ENCODE measurements at places on chromosomes 16 and 17. TPM values are rescaled to one million over a fixed set of nuclear protein-coding genes. Genes with fewer than 3 reads are reported as not detected.

The PDE6G gene
- not detected for total RNA-seq

The HBA1 gene
- total RNA-seq, result not detected

The TBC1D28 gene
- total RNA-seq, result not detected

The ITGA2B gene
- total RNA-seq, result 0.15 TPM

All from smooth muscle cell of trachea (primary cell).